ENCODE measurements at places on chromosomes 6 and 20.

DNA sequence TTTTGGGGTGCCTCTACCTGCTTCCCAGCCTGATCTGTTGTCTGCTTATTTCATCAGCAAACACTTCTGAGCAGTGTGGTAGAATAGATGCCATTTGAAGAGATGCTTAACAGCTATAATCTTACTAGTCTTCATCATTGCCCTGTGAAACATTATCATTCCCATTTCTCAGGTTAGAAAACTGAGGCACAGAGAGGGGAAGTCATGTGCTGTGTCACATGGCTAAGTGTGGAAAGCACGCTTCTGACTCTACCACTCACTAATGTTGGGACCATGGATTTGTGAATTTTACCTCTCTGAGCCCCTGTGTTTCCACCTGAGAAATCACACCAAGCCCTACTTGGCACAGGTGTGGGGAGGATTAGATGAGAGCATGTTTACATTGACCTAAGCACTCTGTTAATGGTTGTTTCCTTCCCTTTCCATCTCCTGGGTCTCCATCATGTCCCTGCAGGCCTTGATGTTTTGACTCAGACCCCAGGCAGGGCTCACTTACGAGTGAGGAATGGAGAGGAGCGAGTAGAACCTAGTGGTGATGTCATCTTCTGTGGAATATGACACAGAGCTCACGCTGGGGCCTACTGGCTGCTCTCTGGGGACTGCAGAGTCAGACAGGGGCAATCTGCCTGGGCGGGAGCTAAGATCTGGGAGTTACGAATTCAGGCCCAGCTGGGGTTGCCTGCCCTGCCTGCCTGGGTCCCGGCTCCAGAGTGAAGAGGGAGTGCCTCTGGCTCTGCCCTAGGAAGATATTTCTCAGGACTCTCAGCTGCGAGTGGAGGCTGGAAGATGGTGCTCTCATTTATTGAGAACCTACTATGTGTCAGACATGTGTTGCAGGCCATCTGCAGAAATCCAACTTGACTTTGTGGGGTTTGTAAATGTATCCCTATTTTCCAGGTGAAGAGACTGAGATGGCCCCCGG, 64.3 kb downstream of the CDH22 start:
- no peak for DNase-seq

DNA sequence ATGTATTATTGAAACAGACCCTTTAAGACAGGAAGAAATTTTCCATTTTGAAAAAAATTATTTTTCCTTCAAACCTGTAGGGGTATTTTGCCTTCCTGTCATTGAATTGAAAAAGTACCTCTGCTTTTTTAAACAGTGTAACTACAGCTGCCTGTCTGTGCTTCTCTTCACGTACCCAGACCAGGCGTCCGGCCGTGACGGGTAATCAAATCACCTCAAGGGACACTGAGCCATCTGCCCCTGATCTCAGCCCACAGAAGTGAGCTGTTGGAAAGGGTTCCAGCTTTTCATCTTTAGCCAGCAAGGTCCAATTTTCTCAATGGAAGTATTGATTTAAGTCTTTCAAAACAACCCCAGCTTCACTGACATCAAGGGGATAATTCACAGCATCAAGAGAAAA, 58.0 kb downstream of the SLC35D3 start:
- DNase-seq: no peak

DNA sequence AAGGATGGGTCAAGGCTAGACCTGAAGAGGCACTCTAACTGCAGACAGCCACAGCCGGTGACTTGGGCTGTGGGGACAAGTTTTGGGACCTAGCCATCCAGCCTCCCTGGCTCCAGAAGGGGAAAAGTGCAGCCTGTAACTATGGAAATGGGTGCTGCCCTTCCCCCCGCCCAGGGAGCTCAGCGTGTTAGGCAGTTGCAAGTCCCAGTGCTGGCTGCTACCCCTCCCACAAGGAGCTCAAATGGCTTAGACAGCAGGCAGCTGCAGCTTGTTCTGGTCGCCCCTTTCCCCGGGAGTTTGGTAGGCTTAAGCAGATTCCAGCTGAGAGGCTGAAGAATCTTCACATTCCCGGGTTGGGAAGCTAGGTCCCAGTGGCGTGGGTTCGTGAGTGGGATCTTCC, 162.6 kb downstream of the FAM83B start:
- DNase-seq: no peak

GRCh38 chr6:50062051-50062450, 12.3 kb upstream of the DEFB112 start:
- no peak for DNase-seq

GRCh38 chr6:134684423-134684795, 265.5 kb downstream of the ALDH8A1 start:
- no peak for DNase-seq

DNA sequence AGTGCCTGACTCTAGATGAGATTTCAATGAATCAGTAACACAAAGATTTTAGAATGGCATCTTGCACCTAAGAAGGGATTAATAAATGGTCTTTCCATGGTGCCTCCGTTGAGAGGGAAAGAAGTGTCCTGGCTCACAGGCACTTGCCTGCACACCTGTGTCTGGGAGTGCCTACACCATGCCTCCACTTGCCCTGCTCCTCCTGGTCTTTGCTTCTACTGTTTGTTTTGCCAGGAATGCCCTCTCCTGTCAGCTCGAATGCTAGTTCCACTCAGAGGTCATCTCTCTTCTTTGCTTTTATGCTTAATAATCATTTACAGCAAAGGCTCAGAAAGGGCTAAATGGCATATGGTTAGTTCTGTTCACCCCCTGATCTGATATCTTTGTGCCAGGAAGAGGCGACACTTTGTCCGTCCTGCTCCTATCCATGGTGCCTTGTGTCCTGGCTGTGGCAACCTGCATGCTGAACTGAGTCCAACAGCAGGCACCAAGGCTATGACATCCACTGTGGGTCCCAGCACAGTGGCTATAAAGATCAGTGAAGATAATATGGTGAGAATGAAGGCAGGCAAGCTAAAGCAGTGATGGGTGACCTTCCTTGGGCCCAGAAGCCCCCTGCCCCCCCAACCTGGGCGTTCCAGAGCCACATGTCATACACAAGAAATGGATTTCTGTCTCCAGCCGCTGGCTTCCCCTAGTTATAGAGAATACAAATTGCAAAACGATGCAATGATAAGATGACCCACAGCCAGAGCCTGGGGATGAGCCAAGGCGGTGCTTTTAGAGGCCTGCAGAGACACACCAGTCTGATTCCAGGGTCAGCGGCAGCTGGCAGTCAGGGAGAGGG, 1.4 kb downstream of the C6orf132 start:
- DNase-seq: no peak

- DNase-seq: no peak
These were observed 11.2 kb upstream of the TTPAL start for GRCh38 chr20:44464514-44464913.

DNA sequence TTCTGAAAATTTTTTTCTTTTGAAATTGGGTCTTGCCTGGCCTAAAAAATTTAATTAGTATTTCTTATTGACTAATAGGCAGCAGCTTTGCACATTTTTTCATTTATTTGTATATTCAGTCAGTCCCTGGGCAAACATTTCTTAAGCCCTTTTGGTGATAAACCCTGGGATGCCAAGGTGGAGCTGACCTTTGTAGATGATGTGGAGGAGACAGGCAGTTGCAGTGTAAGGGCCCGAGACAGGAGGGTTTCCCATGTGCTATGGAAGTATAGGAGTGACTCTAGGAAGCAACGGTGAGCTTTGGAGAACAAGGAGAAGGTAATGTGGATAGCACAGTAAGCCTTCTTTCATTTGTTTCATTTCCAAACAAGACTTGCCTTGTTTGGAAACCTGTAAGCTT, 3.5 kb downstream of the MYBL2 start:
- no peak for DNase-seq

- DNase-seq: no peak
These were observed 147.8 kb downstream of the MACROD2 start for GRCh38 chr20:14142964-14143627.

GRCh38 chr6:6771224-6771945, 182.9 kb downstream of the LY86 start:
- DNase-seq: no peak

DNA sequence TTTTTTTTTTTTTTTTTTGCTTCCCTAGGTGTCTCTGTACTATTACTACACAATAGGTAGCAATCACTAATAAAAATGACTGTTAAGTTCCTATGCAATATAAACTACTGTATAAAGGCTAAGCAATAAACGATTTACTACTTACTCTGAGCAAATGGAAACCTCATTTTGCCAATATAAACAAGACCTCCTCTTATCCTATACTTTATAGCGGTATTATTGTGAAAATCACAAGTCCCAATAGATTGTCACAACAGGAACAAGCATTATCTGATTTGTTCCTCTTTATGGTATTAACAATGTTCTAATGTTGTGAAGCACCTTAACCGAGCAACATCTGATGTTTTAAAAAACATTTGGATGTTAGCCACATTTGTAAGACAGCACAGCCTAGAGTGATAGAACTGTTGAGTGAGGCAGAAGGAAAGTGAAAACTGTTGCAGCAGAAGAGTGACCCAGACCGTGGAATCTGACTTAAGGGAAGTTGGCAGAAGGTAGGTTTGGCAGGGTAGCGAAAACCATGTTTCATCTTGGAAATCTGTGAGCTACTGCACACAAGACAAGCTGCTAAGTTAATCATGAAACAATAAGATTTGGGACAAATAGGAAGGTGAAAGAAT, 94.2 kb downstream of the MYLK4 start:
- no peak for DNase-seq

- no peak for DNase-seq
These were observed 229.9 kb downstream of the NRN1 start for GRCh38 chr6:5776706-5777390.

DNA sequence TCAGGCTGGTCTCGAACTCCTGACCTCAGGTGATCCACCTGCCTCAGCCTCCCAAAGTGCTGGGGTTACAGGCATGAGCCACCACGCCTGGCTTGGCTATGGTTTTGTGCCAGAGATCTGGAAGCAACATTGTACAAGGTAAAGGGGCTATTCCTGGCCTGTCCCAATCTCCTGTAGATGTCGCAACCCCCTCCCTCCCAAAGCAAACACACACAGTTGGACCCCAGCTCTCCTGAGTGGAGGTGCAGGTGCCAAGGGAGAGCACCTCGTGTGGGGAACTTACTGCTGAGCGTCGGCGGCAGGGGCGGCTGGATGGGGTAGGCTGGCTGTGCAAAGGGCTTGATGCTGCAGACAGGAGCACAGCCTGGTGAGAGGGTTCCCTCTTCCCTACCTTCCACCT, 8.8 kb downstream of the RPL10A start:
- DNase-seq: no peak

DNA sequence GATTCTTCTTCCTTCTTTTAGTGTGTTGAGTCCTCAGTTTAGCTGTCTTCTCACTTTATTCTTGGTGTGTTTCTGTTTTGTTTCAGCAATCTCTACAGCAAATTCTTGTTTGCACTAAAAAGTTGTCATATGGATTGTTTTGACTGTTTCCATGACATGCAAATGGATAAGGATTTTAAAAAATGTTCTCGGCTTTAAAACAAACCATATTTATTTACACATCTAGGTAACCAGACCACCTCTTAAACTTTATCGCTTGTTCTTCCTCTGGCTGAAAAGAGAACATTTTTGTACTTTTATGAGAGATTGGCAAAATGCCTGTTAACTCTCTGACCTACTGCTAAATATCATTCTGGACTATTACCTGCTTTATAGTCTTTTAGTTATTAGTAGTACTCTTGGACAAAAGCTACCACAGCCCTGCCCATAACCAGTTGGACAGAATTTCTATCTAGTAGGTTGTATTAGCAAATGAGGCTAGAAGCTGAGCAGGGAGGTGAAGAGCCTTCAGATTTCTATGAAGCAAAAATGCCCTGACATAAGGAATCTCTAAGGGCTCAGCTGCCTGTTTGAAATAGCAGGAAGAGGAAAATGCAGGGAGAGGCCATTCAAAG, 268.3 kb downstream of the CD109 start:
- DNase-seq: no peak

GRCh38 chr6:97111243-97111642, 171.8 kb downstream of the MMS22L start:
- DNase-seq: no peak

DNA sequence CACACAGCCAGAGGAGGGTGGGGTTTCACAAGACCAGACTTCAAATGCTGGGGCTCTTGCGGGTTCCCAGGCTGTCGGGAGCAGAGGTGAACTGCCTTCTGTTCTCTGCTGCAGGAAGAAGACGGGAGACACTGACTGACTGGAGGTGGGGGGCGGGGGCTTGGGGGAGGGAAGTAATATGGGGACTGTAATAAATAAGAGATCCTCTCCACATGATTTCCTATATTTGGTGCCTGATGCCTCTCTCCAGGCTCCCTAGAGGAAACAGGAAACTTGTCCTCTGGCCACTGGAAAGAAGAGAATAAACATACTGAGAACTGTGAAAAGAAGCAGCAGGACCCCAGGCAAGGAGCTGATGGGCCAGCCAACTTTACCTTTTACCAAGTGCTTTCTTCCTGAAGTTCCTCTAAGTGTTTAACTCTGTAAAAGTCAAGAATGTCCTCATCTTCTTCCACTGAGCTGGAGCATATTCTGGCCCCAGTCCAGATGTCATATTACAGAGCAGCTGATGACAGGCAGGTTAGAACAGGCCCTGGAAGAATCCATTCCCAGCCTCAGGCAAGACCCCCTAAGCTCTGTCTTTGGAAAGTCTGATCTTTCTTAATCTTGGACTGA, 33.2 kb upstream of the ADGRF5 start:
- no peak for DNase-seq

GRCh38 chr6:165820407-165820806, 157.4 kb upstream of the PDE10A start:
- DNase-seq: no peak

GRCh38 chr20:46070215-46070900, 19.4 kb downstream of the NCOA5 start:
- no peak for DNase-seq

DNA sequence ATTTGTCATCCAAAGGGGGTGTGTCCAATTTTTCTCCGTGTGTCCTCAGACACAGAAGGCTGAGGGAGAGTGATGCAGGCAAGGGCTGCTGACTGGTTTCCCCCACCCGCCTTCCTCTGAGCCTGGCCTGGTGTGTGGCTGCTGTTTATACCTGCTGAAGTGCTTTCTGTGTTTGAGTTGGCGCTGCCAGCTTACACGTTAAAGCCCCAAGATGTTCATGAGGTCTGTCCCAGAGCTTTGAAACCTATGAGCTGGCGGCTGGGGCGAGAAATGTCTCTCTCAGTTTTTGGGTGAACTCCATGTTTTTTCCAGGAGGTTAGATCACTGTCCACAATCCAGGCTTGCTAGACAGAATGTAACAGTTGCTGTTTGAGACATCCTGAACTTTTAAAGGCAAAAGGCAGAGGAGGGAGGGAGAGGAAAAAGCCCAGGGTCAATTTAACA, 69.0 kb upstream of the CCN2 start:
- DNase-seq: no peak

- DNase-seq: no peak
These were observed 13.7 kb downstream of the NEDD9 start for GRCh38 chr6:11218538-11219399.

- DNase-seq: no peak
These were observed 125.0 kb upstream of the LAMP5 start for GRCh38 chr20:9389346-9389745.

GRCh38 chr20:60584221-60584620, 626.0 kb downstream of the CDH26 start:
- DNase-seq: no peak

All from GM12892 (cell line).